T-helper 17 cell (primary cell): ENCODE measurements at places on chromosomes 1 and 21. TPM values are rescaled to one million over a fixed set of nuclear protein-coding genes. Genes with fewer than 3 reads are reported as not detected.

KRTAP12-2 gene
- not detected for total RNA-seq

TCHH gene
- 0.05 TPM for total RNA-seq

UTS2 gene
- total RNA-seq = 1.0 TPM

SPRR1A gene
- total RNA-seq = not detected

AXDND1 gene
- 1.7 TPM for total RNA-seq

TCEA3 gene
- 13.5 TPM for total RNA-seq
